ENCODE measurements at places on chromosomes 4 and X.

DNA sequence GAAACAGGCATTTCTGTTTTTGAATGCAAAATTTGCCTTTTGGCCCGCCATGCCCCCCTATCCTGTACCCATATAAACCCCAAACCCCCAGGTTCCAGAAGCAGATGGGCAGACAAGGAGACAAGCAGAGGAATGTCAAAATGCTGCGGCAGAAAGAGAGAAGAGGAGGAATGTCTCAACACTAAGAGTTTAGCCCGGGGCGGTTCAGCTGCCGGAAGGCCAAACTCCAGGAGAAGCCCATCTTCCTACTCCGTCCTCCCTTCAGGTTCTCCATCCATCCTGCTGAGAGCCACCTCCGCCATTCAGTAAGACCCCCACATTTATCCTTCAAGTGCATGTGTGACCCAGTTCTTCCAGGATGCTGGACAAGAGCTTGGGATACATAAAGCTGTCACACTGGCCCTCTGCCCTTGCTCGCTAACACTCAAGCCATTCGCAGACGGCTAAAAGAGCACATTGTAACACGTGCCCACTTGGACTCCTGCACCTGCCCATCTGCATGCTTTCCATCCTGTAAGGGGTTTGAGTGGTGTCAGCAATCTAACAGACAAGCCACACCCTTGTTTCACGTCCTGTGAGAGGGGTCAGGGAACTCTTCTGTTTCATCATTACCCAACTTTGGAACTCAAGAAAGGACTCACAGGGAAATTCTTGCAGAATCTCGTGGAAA lies 31.3 kb downstream of the TLR10 start:
- DNase-seq = no peak

DNA sequence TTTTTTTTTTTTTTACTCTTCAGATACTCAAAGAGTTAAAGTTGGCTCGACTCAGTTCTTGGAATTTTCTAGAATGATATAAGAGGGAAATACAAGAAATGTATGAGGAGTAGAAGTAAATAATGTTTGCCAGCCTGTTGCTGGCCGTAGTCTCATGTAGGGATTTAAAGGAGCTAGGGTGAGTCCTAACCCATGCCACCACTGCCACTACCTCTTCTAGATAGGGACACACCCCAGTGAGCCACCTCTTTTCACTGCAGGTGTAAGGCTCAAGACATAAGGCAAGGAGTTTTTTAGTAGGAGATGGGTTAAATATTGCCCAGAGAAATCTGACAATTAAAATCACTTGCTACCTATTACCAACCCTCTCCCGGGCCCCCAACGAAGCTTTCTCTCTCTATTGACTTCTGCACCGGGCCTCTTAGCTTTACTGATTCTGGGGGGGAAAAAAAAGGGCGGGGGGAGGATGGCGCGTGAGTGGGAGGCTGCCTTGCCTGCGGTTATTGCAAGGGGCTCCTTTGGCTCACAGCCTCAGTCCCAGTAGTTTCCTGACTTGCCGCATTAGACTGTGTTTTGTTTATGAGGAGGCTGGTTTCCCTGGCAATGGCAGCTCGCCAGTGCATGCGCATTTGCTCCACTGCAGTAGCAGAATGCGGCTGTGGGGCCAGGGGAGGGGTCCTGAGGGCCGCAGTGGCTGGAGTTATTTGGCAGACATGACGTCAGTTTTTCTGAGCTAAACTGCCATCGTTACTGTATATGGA lies 3.0 kb downstream of the LINC00632 start:
- no peak for DNase-seq

DNA sequence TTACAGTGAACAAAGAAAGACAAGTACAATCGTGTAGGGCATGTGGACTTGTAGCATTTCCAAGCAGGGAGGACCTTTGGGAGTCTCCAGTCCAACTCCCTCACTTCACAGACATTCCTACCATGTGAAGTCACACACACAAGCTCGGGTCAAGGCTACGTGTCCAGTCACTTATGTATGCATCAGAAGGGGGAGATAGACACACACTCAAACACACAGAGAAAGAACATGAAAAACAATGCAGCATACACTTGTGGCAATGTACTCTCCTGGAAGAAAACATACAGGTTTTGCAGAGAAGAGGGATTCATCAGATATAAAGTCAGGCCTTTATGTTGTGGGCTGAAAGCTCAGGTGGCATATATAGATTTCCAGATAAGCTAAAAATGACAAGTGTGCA lies 136.1 kb upstream of the MID1 start:
- DNase-seq = no peak

GRCh38 chr4:8646296-8647093 lies 53.9 kb downstream of the CPZ start:
- DNase-seq = no peak

- no peak for DNase-seq
These were observed 532 bp downstream of the RPS4X start for GRCh38 chrX:72276478-72276953.

GRCh38 chrX:10117864-10118377 lies 38.9 kb upstream of the CLCN4 start:
- no peak for DNase-seq

- no peak for DNase-seq
These were observed 35.8 kb downstream of the PDE5A start for GRCh38 chr4:119592830-119593229.

GRCh38 chrX:48904626-48905025 lies 6.8 kb downstream of the SLC35A2 start:
- DNase-seq = no peak

DNA sequence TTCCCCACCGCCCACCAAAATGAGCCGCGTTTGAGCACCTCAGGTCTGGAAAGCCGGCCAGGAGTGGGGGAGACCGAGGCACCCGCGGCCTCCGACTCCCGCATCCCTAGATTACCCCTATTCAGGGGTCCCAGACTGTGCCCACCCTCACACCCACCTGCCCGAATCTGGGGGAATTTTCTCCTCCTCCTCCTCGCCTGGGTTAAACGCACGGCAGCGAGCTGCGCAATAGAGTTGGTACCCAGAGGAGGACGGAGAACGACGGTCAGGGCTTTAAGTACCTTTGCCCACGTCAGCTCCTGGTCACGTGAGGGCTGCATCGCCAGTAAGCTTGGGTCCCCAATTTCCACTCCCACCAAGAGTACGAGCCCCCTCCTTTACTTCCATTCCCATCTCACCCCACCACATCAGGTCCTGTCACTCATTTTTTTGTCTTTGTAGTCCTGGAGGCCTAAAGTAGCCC lies at the start of gene ARMCX2:
Gene ARMCX2 (minus strand): TSS at position 250 of the 463 bp plus-strand sequence. CDS start 2,262 bp downstream, outside the sequence.
- no peak for DNase-seq

GRCh38 chr4:127748957-127749356 lies 18.8 kb downstream of the SLC25A31 start:
- DNase-seq = no peak

- DNase-seq = no peak
These were observed 35.4 kb downstream of the RBBP7 start for GRCh38 chrX:16834806-16835205.

Measured in stimulated activated CD8-positive, alpha-beta memory T cell treated with anti-CD3 and anti-CD28 coated beads, Interleukin-7, amount 100 ng/mL, for 24 hours (primary cell).